ENCODE measurements at places on chromosomes 7 and 10. TPM values are rescaled to one million over a fixed set of nuclear protein-coding genes. Genes with fewer than 3 reads are reported as not detected.

GRCh38 chr7:4240042-4240441 lies 442.1 kb upstream of the FOXK1 start:
- DNase-seq, result no peak

DNA sequence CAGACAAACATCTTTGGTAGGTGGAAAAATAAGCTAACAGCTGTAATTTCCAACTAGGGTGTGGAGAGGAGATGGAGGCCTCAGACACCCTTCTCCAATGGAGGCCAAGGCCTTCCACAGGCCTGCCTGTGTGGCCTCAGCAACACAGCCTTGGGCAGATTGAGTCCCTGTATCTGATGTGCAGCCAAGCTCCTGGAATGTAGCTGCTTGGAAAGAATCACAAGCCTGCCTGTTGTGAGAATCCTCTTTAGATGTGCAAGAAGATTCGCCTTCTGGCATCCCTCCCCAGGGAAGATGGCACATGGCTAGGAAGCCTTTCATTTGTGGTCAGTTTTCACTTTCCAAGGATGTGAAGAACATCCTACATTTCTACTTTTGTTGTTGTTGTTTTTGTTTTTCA lies 684.0 kb downstream of the GRID1 start:
- DNase-seq, result no peak

- DNase-seq, result no peak
Observed at GRCh38 chr10:69957241-69957885, 95.3 kb upstream of the MACROH2A2 start.

Gene PON2
- total RNA-seq, result 36.2 TPM

Gene NODAL
- not detected for total RNA-seq

GRCh38 chr10:128642023-128642422 lies 515.8 kb upstream of the MKI67 start:
- no peak for DNase-seq

DNA sequence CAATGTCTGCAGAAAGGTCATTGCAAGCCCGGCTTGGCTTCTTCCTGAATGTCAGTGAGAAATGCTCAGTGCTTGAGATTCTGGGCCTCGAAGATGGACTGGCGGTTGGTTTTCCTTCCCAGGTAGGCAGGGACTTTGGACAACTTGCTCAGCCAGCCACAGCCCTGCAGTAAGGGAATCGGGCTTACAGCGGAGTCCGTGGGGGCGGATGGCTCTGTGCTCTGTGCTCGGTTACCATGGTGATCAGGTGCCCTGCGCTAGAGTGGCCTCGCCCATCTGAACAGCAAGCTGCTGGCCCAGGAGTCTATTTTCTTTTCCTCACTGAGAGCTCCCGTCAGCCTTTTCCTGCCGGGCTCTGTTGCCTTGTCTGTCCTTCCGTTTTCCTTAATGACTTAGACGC lies 77.8 kb upstream of the SH2B2 start:
- DNase-seq, result no peak

DNA sequence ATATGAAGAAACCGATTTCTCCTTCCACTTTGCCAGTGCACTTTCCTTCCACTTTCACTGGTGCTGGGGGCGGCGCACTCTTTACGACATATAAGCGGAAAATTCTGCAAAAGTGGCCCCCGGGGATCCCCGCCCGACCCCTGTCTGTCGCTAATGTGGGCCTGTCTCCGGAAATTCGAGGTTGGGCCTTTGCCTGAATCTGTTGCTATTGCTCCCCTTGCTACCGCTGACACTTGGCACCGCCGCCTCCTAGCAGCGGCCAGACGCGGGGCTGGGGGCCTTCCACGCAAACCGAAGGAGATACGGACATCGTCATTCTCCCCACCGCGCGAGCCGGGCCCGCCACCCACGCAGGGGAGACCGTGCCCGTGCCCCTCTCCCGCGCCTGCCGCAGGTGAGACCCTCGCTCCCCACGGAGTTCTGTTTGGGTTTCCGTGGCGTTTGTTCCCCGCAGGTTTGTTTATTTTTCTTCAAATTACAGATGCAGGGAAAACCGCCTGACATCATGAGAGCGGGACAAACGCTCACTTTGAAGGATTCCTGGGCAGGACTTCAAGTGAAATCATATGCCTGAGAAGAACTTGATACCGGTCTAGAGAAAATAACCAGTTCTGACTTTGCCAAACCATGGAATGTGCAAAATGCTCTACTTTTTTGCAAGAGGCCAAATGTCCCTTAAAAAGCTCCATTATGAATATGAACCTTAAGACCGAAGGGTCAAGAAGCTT lies 5.0 kb downstream of the TWIST1 start:
- peak; percentile 57 for DNase-seq

DNA sequence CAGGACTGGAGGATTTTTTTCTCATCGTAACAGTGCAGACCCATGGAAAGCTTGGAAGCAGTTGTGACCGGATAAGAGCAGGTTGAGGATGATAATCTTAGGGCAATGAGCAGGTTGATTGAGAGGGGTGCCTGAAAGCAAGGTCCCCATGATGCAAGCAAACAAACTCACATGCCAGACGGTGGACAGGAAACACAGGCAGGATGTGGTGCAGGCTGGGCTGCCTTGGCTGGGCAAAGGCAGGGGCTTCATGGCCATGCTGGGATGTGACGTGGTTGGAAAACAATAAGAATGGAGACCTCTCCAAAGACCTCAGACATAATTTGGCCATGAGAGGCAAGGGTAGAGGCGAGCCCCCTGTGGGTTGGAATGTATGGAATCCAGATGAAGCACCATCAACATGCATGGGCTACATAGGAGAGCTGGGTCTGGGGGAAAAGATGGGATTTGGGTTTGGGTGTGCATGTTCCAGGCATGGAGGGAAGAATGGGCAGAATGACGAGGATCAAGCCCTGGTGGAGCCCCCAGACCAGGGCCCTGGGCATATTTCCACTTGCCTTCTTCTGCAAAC lies 58.3 kb downstream of the IKZF1 start:
- DNase-seq, result no peak

DNA sequence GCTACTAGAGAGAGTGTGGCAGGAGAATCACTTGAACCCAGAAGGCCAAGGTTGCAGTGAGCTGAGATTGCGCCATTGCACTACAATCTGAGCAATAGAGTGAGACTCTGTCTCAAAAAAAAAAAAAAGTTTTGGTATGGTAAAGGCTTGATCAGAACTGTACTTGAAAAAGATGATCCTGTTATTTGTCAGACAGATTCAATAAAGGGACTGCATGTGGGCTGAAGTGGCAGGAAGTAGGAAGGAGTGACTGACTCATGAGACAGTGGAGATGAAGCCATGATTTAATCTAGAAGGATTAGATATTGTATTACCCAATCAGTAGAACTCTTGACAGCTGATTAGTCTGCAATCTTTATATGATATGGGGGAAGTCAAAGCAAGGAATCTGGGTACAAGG lies 2.7 kb upstream of the TMEM254 start:
- peak; percentile 37 for DNase-seq
